ENCODE measurements at places on chromosomes 1 and 21.

GRCh38 chr1:81226603-81226928 lies 574.2 kb upstream of the ADGRL2 start:
- no peak for DNase-seq

- no peak for DNase-seq
These were observed 605.7 kb downstream of the MATN1 start for GRCh38 chr1:30117685-30118084.

DNA sequence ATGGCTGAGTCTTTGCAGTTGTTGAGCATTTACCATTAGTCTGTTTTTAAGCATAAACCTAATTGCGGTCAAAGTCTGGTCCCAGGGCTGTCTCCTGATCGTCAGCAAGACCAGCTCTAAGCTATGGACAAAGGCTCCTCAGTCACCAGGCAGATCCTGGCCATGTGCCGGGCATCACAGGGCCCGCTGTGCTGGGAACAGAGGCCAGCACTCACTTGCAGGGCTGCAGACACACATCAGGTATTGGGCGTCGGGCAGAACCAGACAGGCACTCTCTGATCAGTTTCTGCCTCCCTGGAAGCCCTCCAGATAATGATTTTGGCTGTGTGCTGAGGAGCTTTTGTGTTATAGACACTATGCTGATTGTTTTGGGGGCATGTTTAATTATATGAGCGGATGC lies 26.6 kb downstream of the TMEM51 start:
- peak; percentile 80 for DNase-seq

- DNase-seq = no peak
These were observed 14.3 kb downstream of the ADARB1 start for GRCh38 chr21:45088729-45089128.

DNA sequence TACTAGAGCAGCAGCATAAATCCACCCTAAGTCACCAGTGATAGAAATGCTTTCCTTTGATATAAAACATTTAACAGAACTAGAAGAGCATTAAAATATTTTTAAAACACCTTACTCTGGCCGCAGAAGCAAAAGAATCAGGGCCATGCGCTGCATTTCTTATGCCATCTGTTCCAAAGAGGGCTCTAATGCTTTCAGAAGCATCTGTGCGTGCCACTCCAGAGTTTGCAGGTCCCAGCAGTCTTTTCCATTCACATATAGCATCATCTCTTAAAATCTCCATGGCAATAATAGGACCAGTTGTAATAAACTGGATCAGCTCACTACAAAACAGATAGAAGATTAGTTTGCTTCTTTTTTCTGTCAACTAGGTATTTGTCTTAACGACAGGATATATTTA lies 69.2 kb downstream of the NME7 start:
- no peak for DNase-seq

DNA sequence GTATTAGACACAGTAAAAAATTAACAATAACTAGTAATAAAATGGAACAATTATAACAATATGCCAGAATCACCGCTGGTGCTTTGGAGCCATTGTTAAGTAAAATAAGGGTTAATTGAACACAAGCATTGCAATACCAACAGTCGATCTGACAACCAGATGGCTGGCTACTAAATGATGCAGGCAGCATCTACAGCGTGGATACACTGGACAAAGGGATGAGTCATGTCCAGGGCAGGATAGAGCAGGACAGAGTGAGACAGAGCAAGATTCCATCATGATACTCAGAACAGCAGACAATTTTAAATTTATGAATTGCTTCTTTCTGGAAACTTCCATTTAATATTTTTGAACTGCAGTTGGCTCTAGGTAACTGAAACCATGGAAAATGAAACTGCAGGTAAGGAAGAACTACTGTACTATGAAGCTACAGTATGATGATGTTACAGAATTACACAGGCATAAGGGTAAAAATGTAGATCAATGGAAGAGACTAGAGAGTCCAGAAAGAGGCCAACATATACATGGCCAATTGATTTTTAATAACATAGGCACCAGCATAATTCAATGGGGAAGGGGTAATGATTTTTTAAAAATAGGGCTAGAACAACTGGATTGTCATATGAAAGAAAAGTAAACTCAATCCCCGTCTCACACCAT lies 168.7 kb downstream of the RRAGC start:
- no peak for DNase-seq

DNA sequence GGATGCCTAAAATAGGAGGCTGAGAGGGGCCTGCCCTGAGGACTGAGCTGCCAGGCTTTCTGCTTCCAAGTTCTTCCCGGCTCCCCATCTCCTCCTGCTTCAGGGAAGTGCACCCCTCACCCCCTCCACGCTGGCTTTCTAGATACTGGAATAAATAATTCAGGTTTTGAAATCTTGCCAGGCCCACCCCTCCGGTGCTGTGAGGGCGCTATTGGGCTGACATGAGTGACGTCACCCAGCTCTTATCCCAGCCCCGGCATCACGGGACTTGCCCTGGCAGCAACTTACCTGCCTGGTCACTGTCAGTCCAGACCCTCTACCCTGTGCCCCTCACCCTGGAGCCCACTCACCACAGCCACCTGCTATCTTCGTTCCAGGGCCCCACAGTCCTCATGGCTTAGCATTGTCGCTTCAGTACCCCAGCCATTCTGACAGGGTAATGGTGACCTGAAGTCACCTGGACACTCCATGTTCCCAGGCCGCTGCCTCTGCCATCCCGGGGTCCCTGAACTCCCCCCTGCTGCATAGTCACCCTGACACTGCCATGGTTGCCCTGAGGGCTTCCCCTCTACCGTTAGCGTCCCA lies 819 bp upstream of the GPR3 start:
- DNase-seq = peak; percentile 21

- DNase-seq = no peak
These were observed 590.1 kb downstream of the LTN1 start for GRCh38 chr21:28402616-28402989.

DNA sequence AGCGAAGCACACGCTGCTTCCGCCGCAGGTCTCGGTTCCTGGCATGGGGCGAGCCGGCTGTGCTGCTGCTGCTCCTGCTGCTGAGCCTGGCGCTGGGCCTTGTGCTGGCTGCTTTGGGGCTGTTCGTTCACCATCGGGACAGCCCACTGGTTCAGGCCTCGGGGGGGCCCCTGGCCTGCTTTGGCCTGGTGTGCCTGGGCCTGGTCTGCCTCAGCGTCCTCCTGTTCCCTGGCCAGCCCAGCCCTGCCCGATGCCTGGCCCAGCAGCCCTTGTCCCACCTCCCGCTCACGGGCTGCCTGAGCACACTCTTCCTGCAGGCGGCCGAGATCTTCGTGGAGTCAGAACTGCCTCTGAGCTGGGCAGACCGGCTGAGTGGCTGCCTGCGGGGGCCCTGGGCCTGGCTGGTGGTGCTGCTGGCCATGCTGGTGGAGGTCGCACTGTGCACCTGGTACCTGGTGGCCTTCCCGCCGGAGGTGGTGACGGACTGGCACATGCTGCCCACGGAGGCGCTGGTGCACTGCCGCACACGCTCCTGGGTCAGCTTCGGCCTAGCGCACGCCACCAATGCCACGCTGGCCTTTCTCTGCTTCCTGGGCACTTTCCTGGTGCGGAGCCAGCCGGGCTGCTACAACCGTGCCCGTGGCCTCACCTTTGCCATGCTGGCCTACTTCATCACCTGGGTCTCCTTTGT lies 2.6 kb downstream of the TAS1R3 start:
- no peak for DNase-seq

DNA sequence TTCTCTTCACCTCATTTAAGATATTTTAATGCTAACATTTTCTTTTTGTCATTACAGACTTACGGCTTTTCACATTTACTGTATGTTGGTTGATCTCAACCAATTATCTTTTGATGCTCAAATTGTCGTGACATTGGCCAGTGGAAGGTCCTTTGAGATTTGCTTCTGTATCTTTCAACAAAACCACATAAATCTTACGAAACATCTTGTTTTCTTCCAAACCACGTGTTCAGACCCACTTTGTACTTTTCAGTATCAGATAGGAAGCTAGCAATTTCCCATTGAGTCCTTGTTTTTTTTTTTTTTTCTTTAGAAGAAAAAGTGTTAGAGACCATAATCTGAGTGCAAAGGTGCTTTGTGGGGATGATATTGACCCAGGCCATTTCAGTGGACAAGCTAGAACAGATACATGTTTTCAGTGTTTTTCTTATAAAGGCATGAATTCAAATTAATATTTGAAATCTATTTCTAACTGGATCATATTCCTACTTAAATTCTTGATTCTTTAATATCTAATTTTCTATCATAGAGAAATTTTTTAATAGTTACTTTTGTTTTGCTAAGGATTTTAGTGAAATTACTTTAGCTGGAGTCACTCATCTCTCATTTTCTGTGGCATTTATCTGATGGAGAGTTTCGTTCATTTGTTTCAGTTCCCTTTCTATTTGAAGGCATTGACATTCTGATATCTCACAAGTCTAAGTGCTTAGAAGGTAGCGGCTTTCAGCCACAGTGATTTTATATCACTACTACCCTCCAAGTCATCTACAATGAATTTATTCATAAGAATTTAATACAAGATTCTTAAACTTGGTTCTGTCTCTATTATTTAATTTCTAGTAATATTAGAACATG lies 26.7 kb downstream of the ATG4C start:
- DNase-seq = no peak

DNA sequence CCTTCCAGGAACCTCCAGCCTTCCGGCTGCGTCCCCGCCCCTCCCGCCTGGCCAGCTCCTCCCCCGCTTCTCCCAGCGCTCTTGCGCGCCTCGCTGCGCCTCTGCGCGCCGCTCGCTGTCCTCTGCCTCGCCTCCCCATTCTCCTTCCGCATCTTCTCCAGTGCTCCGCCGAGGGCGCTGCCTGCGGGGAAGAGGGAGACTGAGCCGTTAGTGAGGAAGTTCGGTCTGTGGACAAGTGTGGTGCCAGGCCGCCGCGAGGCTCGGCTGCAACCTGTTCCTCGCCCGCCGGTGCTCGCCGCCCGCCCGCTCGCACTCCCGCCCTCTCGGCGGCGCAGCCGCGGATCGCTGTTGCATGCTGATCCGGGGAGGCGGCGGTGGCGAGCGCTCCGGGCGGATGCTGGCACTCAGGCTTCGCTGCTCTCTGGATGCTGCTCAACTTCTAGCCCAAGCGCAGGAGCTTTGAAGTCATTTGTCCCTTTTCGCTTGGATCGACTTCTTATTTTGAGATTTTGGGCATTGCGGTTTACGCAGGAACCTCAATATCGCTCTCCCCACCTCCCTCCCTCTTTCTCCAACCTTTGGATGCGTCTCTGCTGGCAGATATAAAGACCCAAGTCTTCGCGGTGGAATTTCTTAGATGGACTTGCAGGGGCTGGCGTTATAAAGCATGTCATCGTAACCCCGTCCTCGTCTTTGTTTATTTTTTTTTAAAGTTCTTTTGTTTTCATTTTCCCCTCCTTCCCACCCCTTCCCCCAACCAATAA lies 614 bp upstream of the CACNA1E start:
- DNase-seq = no peak

GRCh38 chr1:155191904-155192303 lies 15.8 kb downstream of the THBS3 start:
- no peak for DNase-seq

DNA sequence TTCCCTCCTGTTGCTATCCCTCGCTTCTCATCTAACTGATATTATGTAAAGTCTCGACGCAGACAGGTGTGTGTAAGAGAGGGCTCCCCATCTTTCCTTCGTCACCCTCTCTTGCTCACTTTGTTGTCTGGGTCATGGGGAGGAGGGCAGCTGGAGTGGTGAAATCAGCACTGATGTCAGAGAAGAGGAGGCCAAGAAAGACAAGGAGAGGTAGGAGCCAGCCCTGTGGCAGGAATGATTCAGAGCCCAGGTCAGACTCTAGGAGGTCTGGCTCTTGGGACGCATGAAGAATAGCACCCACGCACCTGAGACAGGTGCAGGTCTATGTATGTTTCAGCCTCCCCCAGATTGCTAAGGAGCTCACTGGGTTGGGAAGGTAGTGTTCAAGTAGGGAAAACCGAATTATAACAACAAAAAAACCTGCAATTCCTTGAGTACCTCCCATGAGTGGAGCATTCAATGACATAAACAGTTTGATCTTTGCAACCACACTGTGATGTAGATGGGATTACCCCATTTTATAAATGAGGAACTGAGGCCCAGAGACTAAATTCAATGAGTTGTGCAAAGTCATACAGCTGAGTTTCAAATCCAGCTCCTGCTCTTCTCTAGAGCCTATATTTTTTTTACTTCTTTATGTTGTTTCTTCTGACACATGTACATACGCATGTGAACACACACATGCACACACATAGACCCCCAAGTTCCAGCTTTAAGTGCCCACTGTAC lies 10.4 kb downstream of the NUAK2 start:
- no peak for DNase-seq

Measured in hippocampal formation (tissue), 2 donors.